ENCODE measurements at places on chromosomes 16 and 17.
A peak's percentile ranks its signal among the peaks of the same experiment; 100 is the strongest.

- DNase-seq = no peak
Observed at GRCh38 chr17:17990282-17990681, 17.6 kb downstream of the DRC3 start.

GRCh38 chr16:19173649-19174383 is 5.8 kb downstream of the SYT17 start:
- no peak for DNase-seq

GRCh38 chr17:32007463-32008298 is 498 bp downstream of the LRRC37B start:
- peak; percentile 51 for DNase-seq

DNA sequence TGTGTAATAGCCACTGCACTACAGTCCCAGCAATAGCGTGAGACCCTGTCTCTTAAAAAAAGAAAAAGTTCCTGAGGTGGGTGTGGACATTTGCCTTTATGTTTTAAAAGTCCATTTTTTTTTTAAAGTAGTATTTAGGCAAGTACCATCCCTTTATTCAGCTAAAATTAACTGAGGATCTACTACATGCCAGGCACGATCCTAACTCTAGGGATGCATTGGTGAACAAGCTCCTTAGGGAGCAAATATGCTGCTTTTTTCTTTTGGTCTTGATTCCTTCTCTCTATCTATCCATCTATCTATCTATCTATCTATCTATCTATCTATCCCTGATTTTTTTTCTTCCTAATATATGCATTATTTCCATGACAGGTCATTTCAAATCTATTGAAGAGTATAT is 44.7 kb downstream of the CMTM3 start:
- DNase-seq = no peak

DNA sequence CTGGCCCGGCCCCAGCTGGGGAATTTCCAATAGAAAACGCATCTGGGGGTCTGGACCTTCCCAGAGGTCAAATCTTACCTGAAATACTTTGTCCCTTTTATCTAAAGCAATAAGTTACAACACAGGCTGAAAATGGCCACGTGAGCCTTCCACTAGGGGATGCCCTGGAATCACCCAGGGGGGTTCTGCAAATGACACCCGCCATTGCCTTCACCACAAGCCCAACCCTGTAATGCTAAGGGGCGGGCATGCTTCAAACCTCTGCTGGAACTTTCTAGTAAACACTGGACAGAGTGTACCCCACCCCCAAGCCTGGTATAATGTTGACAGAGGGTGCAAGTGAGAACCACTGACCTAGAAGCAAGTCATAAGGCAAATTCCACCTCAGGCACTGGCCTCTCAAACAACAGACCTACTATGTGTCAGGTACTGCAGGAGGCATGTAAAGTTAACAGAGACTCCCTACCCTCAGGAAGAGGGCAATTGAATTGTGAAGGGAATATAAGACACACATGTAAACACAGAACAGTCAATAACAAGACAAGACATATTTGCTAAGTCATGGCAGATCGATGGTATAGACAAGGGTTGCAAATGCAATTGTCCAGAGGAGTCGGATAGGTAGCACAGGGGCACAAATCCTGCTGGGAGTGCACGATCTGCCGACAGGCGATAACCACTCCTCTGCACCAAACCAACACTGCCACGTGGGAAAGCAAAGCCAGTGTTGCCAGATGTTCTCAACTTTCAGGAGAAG is 59.0 kb downstream of the ARHGAP17 start:
- no peak for DNase-seq

DNA sequence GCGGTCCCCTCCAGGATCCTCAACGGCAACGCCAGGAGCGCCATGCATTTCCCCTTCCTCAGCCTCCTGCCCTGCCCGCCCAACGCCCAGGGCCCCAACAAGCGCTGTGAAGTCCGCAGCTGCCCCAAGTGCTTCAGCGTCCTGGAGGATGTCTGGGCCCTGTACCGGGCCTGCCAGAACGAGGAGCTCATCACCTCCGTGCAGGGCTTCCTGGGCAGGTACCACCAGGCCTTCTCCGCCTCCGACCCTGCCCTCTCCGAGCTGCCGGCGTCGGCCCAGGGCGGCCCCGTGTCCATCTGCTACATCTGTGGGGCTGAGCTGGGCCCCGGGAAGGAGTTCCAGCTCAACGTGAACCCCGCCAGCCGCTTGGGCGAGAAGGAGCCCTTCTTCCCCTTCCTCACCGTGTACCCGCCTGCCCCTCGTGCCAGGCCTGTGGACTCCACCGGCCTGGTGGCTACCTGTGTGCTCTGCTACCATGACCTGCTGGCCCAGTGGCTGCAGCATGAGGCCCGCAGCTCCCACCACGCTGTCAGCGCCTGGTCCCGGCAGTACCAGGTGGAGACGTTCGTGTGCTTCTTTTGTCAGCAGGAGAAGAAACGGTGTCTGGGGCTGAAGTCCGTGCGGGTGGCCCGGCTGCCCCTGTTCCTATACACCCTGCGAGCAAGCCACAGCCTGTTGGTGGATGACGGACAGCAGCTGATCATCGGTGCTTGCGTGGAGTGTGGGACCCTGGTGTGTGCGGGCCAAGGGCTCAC is 58.9 kb upstream of the CIBAR2 start:
- DNase-seq = no peak

DNA sequence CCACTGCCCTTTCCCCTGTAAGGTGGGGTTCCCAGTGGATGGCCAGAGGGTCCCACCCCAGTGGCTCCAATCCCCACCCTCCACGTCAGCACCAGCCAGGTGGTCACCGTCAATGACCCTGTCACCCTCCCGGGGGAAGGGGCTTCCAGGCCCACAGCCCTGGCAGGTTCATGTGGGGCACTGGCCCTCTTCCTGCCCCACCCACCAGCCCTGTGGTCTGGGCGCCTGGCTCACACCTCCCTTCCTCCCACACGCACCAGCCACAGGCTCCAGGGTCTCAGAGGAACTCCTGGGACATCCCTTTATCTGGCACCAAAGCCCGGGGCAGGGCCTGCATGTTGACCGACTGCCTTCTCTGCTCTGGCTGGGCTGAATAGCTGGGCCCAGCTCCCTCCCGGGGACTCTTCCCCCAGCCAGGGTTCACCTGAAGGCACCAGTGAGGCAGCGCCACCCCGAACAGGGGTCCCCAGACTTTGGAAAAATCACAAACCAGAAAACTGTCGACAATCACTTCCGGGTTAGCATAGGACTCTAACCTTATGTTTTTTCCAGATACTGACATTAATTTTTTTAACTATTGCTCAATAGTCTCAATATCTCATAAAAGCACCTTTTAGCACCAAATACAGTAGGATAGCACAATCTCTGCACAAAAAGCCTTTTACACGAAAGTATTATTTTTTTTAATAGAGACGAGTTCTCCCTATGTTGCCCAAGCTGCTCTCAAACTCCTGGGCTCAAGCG is 21.9 kb upstream of the ZC3H18 start:
- no peak for DNase-seq

DNA sequence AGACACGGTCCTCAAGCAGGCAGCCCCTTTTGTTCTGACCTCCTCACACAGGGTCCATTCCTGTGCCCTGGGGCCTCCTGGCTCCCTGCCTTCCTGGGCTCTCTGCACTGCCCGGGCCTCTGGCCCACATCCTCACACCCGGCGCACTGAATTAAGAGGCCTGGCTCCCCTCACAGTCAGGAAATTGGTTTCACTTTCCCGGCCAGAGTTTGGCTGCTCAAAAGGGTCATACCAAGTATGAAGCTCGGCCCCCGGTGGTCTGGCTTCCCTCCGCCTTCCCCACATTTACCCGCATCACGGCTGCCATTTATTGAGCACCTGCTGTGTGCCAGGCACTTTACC is 220.0 kb downstream of the NTN1 start:
- peak; percentile 63 for DNase-seq

- DNase-seq = no peak
Observed at GRCh38 chr17:27549251-27549893, 81.6 kb upstream of the LGALS9 start.

GRCh38 chr17:79741751-79742588 is 11.2 kb downstream of the ENPP7 start:
- peak; percentile 66 for DNase-seq

DNA sequence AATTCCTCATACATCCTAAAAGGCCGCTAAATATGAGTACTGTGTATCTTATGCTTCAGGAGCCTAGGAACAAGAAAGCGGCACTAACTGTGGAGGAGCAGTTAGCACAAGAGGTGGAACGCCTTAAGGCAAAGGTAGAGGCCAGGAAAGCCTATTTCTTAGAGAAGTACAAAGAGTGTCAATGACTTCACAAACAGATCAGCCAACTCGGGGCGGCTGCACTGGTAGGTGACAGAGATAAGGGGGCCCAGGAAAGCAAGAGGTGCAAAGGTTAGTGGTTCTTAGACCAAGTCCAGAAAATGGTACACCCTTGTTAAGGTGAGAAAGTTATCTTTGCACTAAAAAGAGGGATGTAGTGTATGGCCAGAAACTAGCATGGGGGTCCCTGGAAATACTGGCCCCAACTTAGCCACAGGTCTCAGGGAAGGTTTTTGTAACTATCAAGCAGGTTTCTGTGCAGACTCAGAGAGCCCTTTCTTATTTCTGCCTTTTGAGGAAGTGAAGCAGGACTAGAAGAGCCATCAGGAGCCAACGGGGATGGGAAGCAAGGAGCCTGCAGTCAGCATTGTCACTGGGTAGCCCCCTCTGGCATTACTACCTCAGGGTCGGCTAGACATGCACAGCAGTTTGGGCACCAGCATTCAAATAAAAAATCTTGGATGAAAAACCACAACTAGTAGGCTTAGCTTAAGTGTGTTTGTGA is 24.1 kb downstream of the CALCOCO2 start:
- DNase-seq = no peak

DNA sequence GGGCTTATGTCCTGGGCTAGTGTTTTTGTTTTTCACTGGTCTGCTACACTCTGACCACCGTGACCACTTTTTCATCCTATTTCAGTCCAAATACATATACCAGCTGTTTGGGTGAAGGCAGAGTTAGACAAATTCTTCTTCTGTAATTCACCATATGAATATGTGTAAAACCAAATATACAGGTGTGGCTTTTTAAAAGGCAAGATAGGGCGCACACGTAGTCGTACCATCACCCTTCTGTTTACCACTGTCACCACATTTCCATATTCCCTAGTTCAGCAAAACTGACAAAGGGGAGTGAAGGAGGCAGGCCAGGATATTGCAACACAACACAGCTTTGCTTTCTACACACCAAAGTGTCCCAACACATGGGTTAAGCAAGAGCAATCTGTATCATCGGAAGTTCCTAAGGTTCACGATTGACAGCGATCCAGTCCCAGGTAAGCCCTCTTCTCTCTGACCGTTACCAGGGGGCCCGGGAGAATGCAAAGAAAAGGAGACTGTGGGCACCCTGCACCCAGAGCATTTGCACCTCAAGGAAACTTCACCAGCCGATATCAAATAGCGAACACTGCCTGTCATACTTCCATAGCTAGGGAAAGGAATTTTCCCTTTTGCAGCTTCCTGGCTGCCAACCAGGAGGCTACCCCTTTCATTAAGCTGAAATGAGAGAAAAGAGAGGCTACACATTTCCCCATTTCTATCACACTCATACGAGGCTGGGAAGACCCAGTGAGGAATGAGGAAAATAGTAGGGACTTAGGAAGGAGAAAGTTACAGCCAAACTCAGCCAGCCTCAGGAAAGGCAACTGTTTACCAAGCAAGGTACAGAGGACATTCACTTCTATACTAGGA is 23.1 kb downstream of the CREBBP start:
- no peak for DNase-seq
